ENCODE measurements at places on chromosomes 4 and X. TPM values are rescaled to one million over a fixed set of nuclear protein-coding genes. Genes with fewer than 3 reads are reported as not detected.

DNA sequence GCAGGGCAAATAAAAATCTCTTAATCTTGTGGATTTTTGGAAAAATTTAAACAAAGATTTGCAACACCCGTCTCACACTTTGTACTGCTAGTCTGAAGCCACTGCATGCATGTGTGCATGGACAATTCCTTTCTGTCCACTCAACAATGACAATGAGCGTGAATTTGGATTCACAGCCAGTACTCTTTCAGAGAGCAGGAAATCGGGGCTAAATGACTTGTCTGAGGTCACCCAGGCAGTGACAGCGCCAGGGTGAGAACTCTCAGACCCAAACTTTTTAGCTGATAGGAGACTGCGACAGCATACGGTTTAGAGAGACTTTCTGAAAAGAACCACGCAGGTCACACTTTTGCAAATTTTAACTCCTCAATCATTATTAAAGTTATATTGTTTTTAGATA is 90.9 kb downstream of the ZNF827 start:
- H3K4me1 ChIP-seq = peaks cover 23% of the 10 kb centered on the region
- no peak overlapping the region for H3K4me3 ChIP-seq
- no peak for DNase-seq
- H3K27me3 ChIP-seq = no peaks in the 10 kb centered on the region

GRCh38 chrX:22171287-22172060 is 101.2 kb upstream of the CBLL2 start:
- no peaks in the 10 kb centered on the region for H3K4me1 ChIP-seq
- no peak for DNase-seq
- H3K36me3 ChIP-seq = no peaks in the 10 kb centered on the region
- no peak overlapping the region for H3K27ac ChIP-seq

DNA sequence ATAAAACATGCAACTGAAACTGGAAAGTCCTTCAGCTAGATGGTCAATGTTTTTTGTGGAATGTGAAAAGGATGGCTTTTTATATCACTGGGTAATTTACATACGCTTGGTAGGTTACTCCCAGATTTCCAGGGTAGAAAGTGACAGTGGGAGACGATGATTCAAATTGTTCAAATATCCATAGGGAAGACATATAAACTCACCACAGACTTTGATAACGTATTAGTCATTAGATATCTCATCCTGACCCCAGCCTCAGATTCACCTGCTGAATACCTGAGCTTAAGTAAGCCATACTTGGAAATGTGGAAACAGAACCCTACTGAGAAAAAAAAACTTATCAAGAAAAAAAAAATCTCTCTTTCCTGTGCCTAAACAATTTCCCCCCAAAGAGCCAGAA is 169.4 kb downstream of the ZNF674 start:
- no peak for DNase-seq
- H3K36me3 ChIP-seq = no peaks in the 10 kb centered on the region
- H3K27me3 ChIP-seq = peaks cover 28% of the 10 kb centered on the region
- no peak overlapping the region for H3K4me3 ChIP-seq
- H3K4me1 ChIP-seq = peaks cover 13% of the 10 kb centered on the region

- peaks cover 4% of the 10 kb centered on the region for H3K4me1 ChIP-seq
- DNase-seq = no peak
- H3K27ac ChIP-seq = no peak overlapping the region
- no peak overlapping the region for H3K4me3 ChIP-seq
- peaks cover 2% of the 10 kb centered on the region for H3K36me3 ChIP-seq
- no peaks in the 10 kb centered on the region for H3K27me3 ChIP-seq
Measured at GRCh38 chr4:107974523-107974922, 15.2 kb upstream of the HADH start.

SMIM31 gene
- not detected for total RNA-seq

WDR13 gene
- total RNA-seq = 59.9 TPM

All from activated T-cell treated with anti-CD3 and anti-CD28 coated beads, Interleukin-2, amount 50 U/mL, for 72 hours (primary cell).